ENCODE measurements at places on chromosomes 11 and 22. TPM values are rescaled to one million over a fixed set of nuclear protein-coding genes. Genes with fewer than 3 reads are reported as not detected.

C1QTNF5 gene
- polyA plus RNA-seq, result 28.0 TPM

MMP3 gene
- 0.86 TPM for polyA plus RNA-seq

DUSP8 gene
- polyA plus RNA-seq, result 9.1 TPM

PRR5L gene
- 7.7 TPM for polyA plus RNA-seq

C11orf16 gene
- 3.1 TPM for polyA plus RNA-seq

ANGPTL5 gene
- polyA plus RNA-seq, result 0.08 TPM

PKDREJ gene
- 0.02 TPM for polyA plus RNA-seq

C22orf31 gene
- polyA plus RNA-seq, result 0.07 TPM

SYNGR1 gene
- 3.5 TPM for polyA plus RNA-seq

MOV10L1 gene
- polyA plus RNA-seq, result 0.53 TPM

ZP1 gene
- polyA plus RNA-seq, result not detected

GTSE1 gene
- polyA plus RNA-seq, result 1.3 TPM

APOC3 gene
- 0.14 TPM for polyA plus RNA-seq

SLC22A6 gene
- polyA plus RNA-seq, result not detected

SHANK2 gene
- 9.0 TPM for polyA plus RNA-seq

PGA5 gene
- 0.08 TPM for polyA plus RNA-seq

WBP2NL gene
- polyA plus RNA-seq, result 0.42 TPM

MRPL40 gene
- polyA plus RNA-seq, result 30.5 TPM

ACAT1 gene
- polyA plus RNA-seq, result 47.8 TPM

NAV2 gene
- 8.9 TPM for polyA plus RNA-seq

CCDC89 gene
- 3.1 TPM for polyA plus RNA-seq

ANKK1 gene
- polyA plus RNA-seq, result 0.55 TPM

OR5B21 gene
- polyA plus RNA-seq, result not detected

CD6 gene
- 1.9 TPM for polyA plus RNA-seq

DRICH1 gene
- 0.15 TPM for polyA plus RNA-seq

CYB5R2 gene
- 12.5 TPM for polyA plus RNA-seq

TMEM121B gene
- 1.4 TPM for polyA plus RNA-seq

PRG3 gene
- polyA plus RNA-seq, result not detected

FADS1 gene
- 54.3 TPM for polyA plus RNA-seq

MOGAT2 gene
- not detected for polyA plus RNA-seq

RBMXL2 gene
- not detected for polyA plus RNA-seq

MFRP gene
- polyA plus RNA-seq, result not detected

LGALS12 gene
- 0.98 TPM for polyA plus RNA-seq

NPTXR gene
- polyA plus RNA-seq, result 1.5 TPM

GUCY1A2 gene
- polyA plus RNA-seq, result 1.5 TPM

TEAD1 gene
- 7.7 TPM for polyA plus RNA-seq

RPS13 gene
- polyA plus RNA-seq, result 1,941 TPM

OR10A2 gene
- not detected for polyA plus RNA-seq

PANX3 gene
- polyA plus RNA-seq, result not detected

FAM180B gene
- polyA plus RNA-seq, result 0.05 TPM

SLC1A2 gene
- polyA plus RNA-seq, result 0.70 TPM

BCL2L13 gene
- 21.4 TPM for polyA plus RNA-seq

ABTB2 gene
- polyA plus RNA-seq, result 0.73 TPM

SCN4B gene
- polyA plus RNA-seq, result 0.95 TPM

SLC17A6 gene
- not detected for polyA plus RNA-seq

GLYAT gene
- polyA plus RNA-seq, result not detected

SMIM35 gene
- polyA plus RNA-seq, result 0.06 TPM

LRP4 gene
- polyA plus RNA-seq, result 1.0 TPM

FAM111B gene
- 0.94 TPM for polyA plus RNA-seq

KCNK4 gene
- 0.09 TPM for polyA plus RNA-seq

Data from lung (tissue), 17 donors.